Left kidney (tissue), 8 donors: ENCODE measurements at places on chromosomes 7 and 10.

DNA sequence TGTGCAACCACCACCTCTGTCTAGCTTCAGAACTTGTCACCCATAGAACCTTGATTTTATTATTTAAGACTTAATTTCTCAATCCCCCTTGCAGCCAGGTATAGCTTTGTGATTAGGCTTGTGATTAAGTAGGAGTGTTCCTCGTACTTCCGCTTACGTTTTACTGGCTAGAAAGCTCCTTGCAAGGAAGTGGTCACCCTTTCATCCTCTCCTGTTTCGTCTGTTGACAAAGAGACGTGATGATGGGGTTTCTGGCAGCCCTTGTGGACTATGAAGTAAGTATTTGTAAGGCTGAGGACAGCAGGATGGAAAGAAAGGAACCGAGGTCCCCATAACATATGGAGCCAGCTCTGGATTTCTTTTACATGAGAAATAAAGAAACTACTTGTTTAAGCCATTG lies 86.5 kb upstream of the KDM7A start:
- no peak for DNase-seq

- DNase-seq: no peak
These were observed 321.3 kb downstream of the SEMA3D start for GRCh38 chr7:84865560-84865959.

DNA sequence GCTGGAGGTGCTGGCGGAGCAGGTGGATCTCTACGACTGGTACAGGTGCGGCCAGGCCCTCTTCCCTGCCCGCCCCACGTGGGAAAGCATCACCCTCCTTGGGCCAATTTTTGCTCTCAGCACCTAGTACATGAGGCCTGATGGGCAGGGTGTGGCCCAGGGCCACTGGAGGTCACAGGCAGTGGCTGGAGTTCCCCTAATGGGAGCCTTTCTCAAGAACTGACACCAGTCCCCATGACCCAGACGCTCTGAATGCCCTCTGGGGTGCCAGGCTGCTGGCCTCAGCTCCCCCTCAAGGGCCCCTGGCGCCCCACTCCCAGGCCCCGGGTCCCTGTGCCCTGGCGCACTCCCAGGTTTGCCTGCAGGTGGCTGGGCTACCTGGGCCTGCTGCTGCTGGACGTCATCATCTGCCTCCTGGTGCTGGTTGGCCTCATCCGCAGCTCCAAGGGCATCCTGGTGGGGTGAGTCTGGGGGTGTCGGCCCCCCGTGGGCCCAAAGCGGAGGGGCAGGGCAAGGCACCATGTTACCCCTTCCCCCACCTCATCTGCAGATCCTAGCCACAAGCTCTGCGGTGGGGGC lies 15.9 kb downstream of the TTYH3 start:
- DNase-seq: no peak

- DNase-seq: no peak
These were observed 99.0 kb upstream of the MDFIC start for GRCh38 chr7:114822844-114823243.

GRCh38 chr10:112967200-112967599 lies 17.2 kb downstream of the TCF7L2 start:
- DNase-seq: no peak

GRCh38 chr7:137258552-137258951 lies 85.0 kb downstream of the PTN start:
- no peak for DNase-seq

- no peak for DNase-seq
These were observed 297.4 kb upstream of the NEBL start for GRCh38 chr10:21194510-21194993.

- no peak for DNase-seq
These were observed 161.3 kb downstream of the SLIT1 start for GRCh38 chr10:97024168-97025073.

GRCh38 chr10:71623098-71623985 lies 96.2 kb downstream of the C10orf105 start:
- DNase-seq: no peak

- no peak for DNase-seq
These were observed 44.2 kb downstream of the ZCCHC24 start for GRCh38 chr10:79401015-79401921.

GRCh38 chr10:71081912-71082311 lies 130.5 kb upstream of the UNC5B start:
- no peak for DNase-seq

DNA sequence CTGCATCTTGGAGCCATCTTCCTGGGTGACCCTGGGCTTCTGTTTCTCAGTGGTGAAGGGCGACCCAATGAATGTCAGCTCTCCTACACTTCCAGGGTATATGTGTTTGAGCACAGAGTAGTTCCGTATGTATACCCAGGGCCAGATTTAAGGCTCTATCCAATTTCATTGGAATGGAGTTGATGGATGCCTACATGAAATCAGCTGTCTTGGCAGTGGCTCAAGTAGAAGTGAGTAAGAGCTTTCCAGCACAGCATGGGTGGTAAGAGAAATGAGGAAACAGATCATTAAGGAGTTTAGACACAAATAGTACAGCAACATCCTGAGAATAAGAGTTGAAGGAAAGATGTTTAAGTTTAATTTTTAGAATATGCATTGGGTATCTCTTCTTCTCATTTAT lies 433.0 kb downstream of the PAXIP1 start:
- DNase-seq: no peak

DNA sequence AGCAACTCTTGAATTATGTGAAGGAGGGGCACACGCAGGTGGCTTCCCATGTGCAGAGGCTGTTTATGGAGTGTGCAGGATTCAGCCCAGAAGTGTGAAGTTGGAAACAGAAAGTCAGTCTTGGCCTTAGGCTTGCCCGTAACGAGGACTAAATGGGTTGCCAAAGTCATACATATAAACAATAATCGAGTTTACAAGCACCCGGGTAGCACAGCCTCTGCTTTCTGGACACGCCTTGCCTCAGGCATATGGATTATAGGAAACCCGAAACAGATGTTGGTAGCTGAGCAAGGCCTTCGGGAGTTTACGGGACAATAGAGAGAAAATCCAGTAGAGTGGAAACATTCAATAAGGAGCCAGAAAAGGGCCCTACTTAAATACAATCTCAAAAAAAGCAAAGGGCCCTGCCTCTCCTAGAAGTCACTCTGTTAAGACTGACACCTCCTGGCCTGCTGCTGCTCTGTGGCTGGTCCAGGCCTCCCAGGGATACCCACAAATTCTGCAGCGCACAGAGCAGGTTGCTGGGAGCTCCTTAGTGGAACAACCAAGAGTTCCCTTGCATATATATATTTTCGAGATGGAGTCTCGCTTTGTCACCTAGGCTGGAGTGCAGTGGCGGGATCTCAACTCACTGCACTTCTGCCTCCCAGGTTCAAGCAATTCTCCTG lies 48.5 kb downstream of the SMKR1 start:
- DNase-seq: no peak

GRCh38 chr10:59008452-59008851 lies 168.0 kb upstream of the PHYHIPL start:
- DNase-seq: no peak

DNA sequence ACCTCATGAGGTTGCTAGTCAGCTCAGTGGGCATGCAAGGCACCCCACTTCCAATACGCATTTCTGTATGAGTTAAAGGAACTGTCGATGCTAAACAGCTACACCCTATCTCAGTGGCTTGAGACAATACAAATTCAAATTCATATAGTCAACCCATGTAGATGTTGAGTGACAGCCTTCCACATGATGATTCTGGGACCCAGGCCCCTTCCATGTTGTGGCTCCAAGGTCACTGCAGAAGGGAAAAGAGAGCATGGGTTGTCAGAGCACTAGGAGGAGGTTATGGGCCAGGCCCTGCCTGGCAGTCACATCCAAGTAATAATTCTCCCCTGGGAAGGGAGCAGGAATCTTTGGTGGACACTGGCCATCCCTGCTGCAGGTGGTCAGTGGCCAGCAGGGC lies 28.2 kb downstream of the C10orf105 start:
- DNase-seq: no peak

- DNase-seq: no peak
These were observed 30.1 kb downstream of the ENTPD1 start for GRCh38 chr10:95785942-95786669.

GRCh38 chr10:29646960-29647461 lies 12.2 kb upstream of the SVIL start:
- DNase-seq: no peak

DNA sequence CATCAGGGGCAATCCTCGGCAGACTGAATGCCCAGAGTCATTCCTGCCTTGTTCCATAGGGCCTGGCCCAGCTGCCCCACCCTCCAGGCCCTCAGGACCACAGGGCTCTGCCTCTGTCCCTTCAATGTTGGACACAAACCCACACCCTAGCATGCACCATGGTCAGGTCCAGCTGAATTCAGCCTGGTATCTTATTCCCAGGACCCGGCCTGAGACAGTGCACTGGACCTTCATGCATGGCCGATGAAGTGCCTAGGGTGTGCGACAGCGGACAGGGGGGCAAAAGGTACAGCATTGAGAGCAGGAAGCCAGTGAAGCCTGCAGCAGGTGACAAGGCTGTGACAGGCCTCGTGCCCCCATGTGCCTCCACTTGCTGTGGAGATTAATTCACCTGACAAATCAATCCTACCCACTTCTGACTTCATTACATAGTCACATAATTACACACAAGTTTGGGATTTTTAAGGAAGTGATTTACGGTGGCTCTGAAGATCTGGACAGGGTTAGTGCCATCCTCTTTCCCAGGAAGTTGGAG lies 261.9 kb downstream of the GRID1 start:
- DNase-seq: no peak

- DNase-seq: no peak
These were observed 275.0 kb downstream of the PTEN start for GRCh38 chr10:88138319-88138848.

- peak; percentile 79 for DNase-seq
These were observed at the start of gene FAM221A for GRCh38 chr7:23679898-23680413. FAM221A (plus strand) TSS chr7:23680199; CDS start chr7:23680219, 20 bp downstream.
